ENCODE measurements at places on chromosomes 1 and 21.

DNA sequence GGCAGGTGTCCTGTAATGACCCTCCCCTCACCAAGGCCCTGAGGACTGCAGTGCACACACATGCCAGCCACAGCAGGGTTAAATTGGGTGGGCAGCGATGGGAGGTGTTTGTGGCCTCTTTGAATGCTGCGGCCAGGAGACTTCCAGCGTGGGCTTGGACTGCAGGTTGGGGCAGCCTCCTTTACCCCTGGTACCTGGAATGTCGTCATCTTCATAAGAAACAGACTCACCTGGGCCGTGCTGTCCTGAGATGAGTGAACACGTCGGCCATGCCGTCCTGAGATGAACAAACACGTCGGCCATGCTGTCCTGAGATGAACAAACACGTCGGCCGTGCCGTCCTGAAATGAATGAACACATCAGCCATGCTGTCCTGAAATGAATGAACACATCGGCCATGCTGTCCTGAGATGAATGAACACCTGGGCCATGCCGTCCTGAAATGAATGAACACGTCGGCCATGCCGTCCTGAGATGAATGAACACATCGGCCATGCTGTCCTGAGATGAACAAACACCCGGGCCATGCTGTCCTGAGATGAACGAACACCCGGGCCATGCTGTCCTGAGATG, 50.1 kb upstream of the COL6A1 start:
- peak; percentile 28 for DNase-seq

- no peak for DNase-seq
Measured at GRCh38 chr1:78691995-78692747, 42.5 kb downstream of the IFI44 start.

- no peak for DNase-seq
Measured at GRCh38 chr1:109732390-109732881, 8.4 kb downstream of the GSTM3 start.

GRCh38 chr1:109050228-109050995, 8.5 kb upstream of the WDR47 start:
- no peak for DNase-seq

DNA sequence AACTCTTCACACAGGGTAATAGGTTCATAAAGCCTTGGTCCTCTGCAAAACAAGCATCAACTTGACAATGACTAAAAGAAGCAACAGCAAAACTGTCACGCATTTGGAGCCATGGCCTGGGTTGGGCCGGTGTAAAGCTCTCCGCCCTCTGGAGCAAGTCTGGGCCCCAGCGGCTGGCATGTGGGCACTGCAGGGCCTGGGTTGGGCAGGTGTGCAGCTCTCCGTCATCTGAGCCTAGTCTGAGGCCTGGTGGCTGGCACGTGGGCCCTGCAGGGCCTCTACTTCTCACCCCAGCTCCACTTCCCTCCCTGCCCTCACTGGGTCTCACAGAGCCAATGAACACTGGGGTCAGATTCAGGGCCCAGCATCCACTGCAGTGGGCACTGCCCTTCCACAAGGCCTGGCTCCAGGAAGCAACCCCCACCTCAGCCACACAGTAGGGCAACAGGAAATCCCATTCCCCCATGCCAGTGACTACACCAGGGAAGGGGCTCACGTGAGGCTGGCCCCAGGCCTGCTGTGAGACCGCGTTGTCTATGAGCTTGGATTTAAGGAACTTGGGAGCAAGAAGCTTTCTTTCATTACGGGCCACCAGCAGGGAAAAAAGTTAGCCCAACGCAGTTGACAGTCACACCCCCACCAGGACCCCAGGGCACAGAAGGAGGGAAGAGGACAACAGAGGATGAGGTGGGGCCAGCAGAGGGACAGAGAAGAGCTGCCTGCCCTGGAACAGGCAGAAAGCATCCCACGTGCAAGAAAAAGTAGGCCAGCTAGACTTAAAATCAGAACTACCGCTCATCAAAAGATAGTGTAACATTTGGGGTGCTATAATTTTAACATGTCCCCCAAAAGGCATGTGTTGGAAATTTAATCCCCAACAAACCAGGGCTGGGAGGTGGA, 52.7 kb downstream of the NPHP4 start:
- no peak for DNase-seq

GRCh38 chr1:180887841-180888240, 24.9 kb upstream of the KIAA1614 start:
- no peak for DNase-seq

DNA sequence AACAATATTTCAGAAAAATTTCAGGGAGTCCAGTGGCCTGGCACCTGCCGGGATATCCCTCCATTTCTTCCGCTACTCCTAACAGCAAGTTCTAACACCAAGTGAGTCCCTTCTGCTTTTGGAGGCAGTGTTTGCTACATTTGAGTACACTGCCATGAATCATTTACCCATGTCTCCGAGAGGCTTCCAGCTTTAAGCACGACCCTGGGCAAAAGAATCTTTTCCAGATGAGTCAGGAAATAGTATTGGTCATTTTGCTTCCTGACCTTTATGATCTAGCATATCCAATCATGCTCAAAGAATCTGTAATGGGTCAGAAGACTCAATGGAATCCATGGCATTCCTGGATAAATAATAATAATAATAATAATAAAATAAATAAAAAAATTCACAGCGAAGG, 60.7 kb upstream of the FMN2 start:
- DNase-seq: no peak

GRCh38 chr1:150970808-150971582, 3.6 kb downstream of the CERS2 start:
- DNase-seq: no peak

GRCh38 chr21:41768437-41769042, 1.7 kb upstream of the RIPK4 start:
- no peak for DNase-seq

GRCh38 chr1:84037758-84038611, 39.1 kb upstream of the TTLL7 start:
- no peak for DNase-seq

- no peak for DNase-seq
Measured at GRCh38 chr1:230556453-230556852, 85.8 kb upstream of the COG2 start.

DNA sequence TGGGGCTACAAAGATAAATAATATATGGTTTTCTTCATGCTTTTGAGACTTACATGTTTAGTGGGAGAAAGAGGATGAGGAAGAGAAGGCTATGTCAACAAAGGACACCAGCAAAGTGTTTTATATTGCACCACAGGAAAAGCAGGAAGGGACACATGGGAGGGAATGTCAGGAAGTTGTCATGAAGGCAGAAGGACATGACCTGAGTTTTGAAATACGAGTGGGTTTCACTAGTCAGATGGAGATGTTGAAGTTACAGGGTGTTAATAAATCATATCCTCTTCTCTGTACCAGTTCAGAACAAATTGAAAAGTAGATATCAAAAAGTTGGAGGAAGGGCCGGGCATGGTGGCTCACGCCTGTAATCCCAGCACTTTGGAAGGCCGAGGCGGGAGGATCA, 18.2 kb upstream of the AGO1 start:
- DNase-seq: no peak

DNA sequence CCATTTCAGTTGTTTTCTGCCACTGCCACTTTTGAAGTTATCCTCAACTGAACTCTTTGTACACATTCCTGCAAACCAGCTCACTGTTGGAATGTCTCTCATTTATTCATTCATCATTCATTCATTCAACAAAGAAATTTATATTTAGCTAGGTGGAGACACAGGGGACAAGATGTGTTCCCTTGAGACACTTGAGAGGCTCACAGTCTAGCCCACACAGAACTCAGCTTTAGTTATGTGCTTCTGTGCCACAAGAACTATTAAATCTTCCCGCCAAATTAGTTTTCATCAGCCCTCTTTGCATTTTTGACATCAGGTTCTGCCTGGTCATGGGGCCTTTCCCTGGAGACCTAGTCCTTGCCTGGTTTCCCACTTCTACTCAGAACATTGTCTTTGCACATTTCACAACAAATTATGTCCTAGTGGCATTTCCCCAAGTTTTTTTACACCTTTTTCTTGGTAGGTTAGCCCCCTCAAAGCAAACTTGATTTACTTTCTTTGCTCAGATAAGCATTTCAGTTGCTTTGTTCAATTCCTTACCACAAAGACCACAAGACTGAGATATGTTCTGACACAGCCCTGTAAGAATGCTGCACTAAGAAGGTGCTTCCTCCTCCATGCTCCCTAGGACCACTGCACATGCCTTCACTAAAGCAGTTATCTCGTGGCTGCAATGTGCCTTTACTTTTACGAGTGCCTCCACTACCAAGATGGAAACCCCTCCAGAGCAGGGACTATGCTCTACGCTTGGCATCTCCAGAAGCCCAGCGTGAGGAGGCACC, 31.0 kb downstream of the ILDR2 start:
- DNase-seq: no peak

DNA sequence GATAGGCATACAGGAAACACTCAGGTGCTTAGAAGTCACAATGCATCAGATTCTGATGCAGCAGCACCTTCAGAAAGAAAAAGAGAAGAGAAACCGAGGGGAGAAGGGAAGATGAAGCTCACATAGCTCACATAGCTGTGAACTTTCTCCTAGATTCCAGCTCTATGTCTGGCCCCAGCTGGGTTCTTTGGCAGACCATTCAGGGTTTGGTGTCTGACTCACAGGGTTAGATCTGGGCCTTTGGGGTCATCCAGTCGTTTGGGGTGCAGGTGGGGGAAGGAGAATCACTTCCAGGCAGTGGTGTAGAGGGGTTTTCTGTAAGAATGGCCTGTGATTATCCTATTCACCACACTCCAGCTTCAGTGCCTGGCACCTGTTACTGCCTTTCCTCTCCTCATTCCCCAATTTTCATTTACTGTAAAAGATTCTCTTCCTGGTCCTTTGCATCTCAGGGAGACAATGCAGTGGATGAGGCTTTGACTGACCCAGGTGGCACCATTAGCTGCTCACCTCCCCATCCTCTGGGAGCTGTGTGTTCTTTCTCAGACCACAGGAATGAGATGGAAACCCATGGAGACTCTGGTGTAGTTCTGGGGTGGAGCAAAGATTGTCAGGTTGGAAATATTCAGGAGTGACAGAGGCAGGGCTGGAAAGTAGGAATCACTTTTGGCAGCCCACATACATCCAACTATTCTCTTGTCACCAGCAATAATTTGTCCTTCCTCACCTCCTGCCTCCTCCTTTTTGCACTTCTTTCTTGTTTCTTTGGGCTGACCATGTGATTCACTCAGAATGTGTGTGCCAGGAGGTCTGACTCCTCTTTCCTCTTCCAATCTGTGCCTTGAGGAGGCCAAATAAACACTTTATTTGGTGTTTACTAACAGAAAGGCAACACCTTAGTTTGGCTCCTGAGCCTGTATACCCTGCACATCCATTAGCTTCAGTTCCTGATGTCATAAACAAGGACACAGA, 103.3 kb downstream of the PAPPA2 start:
- DNase-seq: no peak

- DNase-seq: peak; percentile 74
Measured at GRCh38 chr1:26278724-26279455, 996 bp upstream of the SH3BGRL3 start.

DNA sequence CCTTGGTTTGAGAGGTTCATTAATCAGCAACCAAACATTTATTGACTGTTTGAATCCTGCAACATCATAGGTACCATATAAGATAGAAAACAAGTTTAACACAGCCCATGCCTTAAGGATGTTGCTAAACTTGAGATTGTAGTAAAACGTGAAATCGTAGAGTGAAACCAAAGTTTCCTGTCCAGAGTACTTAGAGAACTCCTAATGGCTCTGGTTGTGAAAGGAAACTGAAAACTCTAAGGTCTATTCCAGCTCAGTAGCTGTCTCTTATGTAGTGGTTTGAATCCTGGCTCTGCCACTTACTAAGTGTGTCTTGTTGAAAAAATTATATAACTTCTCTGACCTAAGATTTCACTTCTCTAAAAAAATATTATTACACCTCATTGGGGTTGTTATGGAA, 310.9 kb downstream of the NTNG1 start:
- no peak for DNase-seq

GRCh38 chr1:117093870-117094621, 27.5 kb downstream of the TRIM45 start:
- DNase-seq: peak; percentile 58

- DNase-seq: peak; percentile 9
Measured at GRCh38 chr1:208189183-208189582, 55.0 kb downstream of the PLXNA2 start.

DNA sequence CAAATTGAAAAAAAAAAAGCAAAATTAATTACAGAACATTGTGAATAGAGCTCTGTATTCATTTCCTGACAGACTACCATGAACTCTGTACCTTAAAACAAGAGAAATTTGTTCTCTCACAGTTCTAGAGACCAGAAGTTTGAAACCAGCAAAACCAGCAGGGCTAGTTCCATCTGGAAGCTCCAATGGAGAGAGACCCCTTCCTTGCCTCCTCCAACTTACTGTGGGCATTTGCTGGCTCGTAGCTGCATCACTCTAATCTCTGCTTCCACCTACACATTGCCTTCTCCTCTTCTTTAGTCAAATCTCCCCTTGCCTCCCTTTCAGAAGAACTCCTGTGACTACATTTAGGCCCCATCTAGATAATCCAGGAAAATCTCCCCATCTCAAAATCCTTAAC, 56.5 kb downstream of the SYDE2 start:
- no peak for DNase-seq

DNA sequence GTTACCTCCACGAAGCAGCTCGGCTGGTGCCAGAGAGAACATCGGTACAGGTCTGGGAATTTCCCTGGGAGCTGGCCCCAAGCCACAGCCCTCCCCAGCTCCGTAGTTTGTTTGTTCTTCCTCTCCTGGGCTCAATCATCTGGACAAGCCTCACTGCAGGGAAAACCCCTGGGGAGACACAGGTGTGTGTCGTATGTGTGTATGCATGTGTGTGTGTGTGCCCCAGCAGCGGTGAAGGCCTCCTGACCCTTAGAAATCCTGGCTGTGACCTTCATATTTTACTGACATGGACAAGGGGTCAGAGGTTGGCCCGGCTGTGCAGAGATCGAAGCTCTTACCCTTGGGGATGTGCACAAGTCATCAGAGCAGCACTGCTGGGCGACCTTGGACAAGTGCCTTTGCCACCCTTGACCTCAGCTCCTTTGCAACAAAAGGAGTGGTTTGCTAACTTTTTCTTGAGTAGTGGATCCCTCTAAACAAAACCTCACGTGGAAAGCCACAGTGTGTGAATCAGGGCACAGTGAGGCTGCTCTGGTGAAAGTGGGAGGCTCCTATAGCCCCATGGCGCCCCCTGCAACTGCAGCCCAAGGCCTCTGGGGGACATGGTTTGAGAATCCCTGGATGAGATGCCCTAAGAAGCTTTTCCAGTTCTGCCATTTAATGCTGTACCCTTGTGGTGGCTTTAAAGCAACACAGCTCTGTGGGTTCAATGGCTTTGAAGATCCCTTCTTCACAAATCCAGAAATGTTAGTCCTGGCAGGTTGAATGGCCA, 12.3 kb upstream of the IL22RA1 start:
- DNase-seq: no peak

DNA sequence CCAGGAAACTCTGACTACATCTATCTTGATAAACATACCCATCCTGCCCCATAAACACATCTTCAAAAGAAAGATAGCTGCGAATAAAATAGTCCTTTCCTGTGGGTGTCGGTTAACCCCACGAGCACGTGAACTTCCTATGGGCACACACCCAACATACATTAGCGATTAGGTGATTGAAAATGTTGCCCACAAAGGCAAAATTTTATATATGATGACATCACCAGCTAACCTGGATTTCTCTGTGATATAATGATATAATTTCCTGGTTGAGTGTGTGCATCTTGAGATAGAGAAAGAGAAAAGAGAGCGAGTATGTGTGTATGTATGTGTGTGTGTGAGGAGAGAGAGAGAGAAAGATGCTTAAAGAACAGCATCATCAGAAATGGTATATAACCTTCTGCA, 296.1 kb downstream of the PTPRC start:
- peak; percentile 76 for DNase-seq
